ENCODE measurements at places on chromosomes 4 and X.

- no peak for DNase-seq
Observed at GRCh38 chr4:79164907-79165610, 160.8 kb downstream of the NAA11 start.

- DNase-seq: no peak
Observed at GRCh38 chr4:113904877-113905276, 74.6 kb downstream of the ARSJ start.

DNA sequence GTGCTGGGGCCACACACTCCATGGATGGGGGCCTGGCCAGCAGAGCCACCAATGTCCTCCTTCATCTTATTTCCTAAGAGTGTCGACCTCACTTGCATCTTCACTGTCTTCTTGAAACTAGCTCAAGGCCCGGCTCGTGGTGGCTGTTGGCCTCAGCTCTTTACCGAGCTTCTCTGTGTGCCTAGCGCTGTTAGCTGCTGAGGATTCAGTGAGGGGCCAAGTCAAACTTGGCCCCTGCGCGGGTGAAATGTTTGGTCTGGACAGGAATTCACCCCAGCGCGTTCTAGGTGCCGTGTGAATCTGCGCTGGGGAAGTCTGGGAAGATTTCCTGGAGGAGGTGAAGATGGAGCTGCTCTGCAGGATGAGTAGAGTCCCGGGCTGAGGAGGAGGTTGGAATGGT is 8.5 kb downstream of the SORCS2 start:
- DNase-seq: no peak

DNA sequence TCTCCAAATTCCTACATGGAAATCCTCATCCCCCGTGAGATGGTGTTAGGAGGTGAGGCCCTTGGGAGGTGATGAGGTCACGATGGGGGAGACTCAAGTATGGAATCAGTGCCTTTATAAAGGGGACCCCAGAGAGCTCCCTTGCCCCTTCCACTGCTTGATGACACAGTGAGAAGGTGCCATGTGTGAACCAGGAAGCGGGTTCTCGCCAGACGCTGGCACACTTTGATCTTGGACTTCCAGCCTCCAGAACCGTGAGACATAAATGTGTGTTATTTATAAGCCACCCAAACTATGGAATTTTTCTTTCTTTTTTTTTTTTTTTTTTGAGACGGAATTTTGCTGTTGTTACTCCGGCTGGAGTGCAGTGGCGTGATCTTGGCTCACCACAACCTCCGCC is 237.6 kb downstream of the DHRSX start:
- DNase-seq: no peak

GRCh38 chr4:110357521-110357920 is 118.4 kb upstream of the ENPEP start:
- no peak for DNase-seq

GRCh38 chr4:113106108-113106507 is 56.7 kb downstream of the ANK2 start:
- DNase-seq: peak; percentile 27

- no peak for DNase-seq
Observed at GRCh38 chrX:115988825-115989224, 181.7 kb upstream of the AGTR2 start.

DNA sequence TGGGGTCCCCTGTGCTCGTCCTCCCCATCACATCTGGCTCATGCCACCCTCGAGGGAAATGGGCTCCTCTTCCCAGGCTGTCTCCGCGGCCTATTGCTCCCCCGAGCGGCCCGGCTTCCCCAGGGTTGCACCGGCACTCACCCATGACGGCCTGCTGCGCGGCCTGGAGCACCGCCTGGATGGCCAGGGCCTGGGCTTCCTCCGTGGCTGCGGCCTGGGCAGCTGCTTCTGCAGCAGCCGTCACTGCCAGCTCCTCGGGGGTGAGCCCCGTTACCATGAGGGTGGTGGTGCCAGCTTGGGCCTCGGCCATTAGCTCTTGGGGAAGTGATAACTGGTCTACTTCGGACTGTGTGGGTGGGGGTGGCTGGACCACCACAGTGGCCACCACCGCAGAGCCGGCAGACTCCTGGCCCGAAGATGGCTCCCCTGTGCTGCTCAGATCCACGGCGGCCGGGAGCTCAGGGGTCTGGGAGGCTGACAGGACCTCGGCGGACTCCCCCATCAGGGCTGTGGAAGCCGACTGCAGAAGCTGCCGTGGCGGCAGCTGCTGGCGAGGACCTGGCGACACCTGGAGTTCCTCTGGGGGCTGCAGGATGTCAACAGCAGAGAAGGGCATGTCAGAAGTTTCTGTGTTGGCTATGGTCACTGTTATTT is 8.1 kb upstream of the RENBP start:
- no peak for DNase-seq

GRCh38 chr4:110631584-110632505 is 9.0 kb upstream of the PITX2 start:
- peak; percentile 75 for DNase-seq

DNA sequence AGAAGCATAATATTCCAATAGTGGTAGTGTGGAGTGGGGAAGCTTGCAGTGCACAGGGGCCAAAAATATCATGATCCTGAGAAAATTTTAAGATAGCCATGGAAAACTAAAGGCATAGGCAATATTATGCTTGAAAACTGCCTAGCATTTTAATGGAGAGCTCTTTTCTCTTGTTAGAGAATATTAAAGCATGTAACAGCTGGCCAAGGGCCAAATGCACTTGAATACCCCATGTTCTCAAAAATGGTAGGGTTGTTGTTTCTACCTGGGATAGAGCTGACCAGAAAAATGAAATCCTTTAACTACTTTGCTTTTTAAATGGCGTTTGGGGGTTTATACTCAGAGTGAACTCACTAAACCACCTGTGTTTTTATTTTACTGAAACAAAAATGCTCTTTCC is 739.6 kb upstream of the SLIT2 start:
- DNase-seq: no peak

DNA sequence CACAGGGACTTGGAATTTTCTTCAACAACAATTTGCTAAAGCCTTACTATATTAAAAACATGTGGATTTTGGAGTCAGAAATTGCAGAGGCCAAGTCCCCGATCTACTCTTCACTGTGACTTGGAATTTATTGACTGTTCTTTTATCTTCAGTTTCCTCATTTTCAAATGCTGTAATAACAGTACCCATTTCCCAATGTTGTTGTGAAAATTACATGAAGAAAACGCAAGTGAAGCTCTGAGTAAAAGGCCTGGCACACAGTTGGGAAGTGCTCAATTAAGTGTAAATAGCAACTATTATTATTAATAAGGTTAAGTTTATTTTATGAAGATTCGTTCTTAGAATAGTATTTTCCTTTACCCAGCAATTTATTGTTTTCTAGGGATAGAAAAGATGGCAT is 15.7 kb downstream of the STBD1 start:
- DNase-seq: no peak

DNA sequence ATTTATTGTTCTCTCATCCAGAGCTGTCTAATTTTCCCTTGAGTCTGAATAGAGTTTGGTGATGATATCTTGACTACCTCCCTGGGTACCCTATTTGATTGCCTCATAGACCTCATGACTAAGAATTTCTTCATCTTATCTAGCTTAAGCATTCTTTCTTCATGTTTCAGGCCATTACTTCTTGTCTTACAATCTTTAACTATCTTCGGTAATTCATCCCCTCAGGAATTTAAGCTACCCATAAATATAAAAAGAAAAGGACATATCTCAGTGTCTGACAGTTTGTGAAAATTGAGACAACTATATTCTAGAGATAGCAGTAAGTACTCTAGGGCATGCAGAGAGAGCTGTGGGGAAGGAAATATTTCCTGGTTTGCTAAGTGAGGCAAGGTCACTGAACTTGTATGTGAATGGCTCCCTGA is 466.1 kb upstream of the GRID2 start:
- peak; percentile 46 for DNase-seq

- DNase-seq: no peak
Observed at GRCh38 chr4:987624-988513, 1.0 kb downstream of the IDUA start.

- DNase-seq: no peak
Observed at GRCh38 chr4:188423039-188423438, 283.8 kb downstream of the TRIML1 start.

DNA sequence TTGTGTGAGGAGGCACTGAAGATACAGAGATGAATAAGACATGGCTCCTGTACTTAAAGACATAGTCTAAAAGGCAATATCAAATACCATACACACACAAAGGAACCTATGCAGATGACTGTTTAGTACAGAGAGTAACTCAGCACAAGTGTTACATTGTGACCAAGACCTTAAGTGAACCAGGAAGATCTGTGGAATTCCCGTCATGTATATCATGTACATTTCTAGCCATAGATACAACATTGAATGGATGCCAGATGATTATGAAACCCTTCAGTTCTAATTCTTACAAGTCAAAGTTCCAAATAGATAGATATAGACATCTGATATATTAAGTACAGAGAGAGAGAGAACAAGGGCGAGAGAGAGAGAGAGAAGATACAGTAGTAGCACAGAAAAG is 73.2 kb downstream of the PAK3 start:
- no peak for DNase-seq

DNA sequence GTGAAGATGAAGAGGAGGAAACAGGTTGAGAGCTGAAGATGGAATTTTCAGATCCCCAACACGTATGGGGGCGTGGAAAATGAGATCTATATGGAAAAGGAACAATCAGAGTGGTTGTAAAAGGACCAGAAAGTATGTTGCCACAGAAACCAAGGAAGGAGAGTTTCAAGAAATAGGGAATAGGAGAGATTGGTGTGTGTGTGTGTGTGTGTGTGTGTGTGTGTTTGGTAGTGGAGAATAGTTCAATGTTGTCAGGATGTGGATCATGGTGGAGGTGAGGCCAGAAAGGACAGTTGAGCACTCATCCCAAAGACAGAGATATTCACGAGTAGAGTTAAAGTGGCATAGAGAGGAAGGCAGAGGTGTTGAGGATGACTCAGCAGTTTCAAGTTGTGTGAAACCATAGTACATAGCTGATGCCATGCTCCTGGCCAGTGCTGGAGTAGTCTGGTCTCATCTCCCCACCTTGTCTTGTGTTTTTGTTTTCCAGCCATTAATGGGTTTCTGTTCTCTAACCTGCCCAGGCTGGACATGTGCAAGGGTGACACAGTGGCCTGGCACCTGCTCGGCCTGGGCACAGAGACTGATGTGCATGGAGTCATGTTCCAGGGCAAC is 36.1 kb downstream of the HEPH start:
- no peak for DNase-seq

DNA sequence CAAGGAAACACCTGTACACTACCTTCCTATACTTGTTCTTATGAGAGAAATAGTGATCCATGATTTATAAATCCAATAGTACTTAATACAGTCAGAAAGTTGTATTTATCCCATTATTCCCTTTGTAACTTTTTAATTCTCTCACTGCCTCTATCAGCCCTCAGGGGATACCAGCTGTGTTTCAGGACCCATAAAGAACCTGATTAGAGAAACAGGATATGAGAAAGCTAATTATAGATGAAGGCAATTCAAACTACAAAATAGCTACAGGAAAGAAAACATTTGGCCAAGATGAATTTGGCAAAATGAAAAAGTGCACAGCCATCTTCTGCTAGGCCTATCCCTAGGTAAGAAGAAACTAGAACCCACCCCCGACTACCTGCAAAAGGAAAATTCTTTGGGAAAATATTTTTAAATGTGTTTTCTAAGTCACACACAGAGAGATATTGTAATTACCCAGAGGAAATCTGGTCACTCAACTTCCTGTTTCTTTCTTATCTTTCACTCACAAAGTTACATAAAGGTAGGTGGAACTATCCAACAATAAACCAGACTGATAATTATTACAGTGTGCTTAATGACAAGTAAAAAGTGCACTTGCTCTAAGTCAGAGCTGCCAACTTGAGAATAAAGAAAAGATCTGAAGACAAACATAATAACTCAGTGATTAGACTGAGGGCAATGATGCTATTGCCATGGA is 836.5 kb upstream of the HTR2C start:
- no peak for DNase-seq

- no peak for DNase-seq
Observed at GRCh38 chr4:183354219-183354618, 32.0 kb upstream of the CLDN24 start.

- no peak for DNase-seq
Observed at GRCh38 chrX:135528756-135529155, 8.3 kb downstream of the INTS6L start.

- DNase-seq: no peak
Observed at GRCh38 chr4:166065324-166065723, 192.3 kb downstream of the TLL1 start.

DNA sequence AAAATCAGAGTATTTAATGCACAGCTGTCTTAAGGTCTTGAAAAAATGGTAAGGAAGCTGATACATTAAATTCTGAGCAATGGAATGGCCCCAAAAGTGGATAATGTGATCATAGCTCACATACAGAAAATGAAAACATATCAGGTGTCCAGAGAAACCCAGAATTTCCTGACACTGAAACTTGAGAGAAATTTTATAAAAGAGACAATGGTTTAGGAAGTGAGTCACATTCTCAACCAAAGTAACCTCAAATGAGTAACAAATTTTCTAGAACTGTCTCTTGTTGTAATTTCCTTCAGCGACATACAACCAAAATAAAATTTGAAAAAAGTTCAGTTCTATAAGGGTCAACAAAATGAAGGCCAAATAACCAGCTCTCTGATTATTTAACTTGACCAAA is 37.4 kb upstream of the PACRGL start:
- DNase-seq: peak; percentile 19

GRCh38 chr4:110950731-110951130 is 327.9 kb upstream of the PITX2 start:
- no peak for DNase-seq

- DNase-seq: no peak
Observed at GRCh38 chrX:15903186-15903681, 48.6 kb upstream of the AP1S2 start.

DNA sequence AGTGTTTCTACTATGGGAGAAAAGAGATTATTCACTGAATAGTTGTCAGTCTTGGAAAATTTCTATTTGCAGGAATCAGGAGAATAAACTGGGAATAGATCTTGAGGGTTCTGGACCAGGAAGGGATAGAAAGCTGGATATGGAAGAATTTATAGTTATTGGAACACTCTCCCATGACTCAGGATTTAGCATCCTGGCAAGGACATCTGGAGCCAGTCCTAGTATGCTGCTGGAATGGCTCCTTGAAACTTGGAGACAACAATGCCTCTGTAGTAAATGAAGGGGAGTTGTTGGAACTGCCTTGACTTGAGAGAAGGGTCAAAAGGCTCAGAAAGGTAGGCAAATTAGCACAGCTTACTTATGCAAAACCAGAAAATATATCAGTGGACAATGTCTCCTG is 23.5 kb upstream of the THOC2 start:
- DNase-seq: no peak

DNA sequence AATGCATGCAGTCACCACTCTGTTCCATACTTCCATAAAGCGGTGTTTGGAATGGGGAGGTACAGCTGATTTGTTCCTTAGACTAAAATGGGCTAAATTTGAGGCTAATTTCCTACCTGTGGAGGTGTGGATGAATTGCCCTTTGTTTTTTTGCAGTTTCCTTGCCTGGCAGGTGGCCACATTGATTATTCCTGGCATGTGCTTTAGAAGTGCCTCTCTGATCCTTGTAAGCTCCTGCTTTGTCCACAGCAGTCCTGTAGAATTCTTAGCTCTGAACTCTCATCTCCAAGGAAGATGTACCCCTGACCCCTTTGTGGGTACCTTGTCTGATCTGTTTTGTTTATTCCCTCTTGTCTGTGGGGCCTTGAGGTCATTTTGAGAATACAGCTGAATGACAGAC is 136.8 kb downstream of the ADGRL3 start:
- DNase-seq: no peak

- DNase-seq: no peak
Observed at GRCh38 chr4:52317981-52318380, 266.9 kb downstream of the SPATA18 start.

GRCh38 chrX:20445109-20445508 is 178.4 kb upstream of the RPS6KA3 start:
- DNase-seq: no peak
